NCI-H1092 (cell line): ENCODE measurements at places on chromosomes 1 and 21.

GRCh38 chr1:180188091-180188506, 33.4 kb downstream of the QSOX1 start:
- DNase-seq, result peak; percentile 41

DNA sequence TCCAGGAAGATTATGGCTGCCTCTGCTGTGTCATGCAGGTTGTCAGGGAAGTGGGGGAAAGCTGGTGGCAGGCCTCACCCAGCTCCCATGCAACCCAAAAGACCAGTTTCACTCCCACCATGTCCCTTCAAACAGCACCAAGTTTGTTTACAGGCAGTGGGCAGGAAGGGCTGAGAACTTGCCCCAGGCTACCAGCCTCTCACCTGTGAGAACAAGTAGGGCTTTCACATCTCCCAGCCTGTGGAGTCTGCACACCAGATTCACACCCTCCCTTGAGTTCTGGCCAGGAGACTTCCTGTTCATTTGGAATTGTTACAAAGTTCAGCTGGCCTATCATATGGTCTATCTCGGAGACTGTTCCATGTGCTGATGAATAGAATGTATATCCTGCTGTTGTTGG, 27.8 kb downstream of the RPAP2 start:
- DNase-seq, result no peak

GRCh38 chr1:200890027-200890426, 4.7 kb upstream of the INAVA start:
- DNase-seq, result no peak

GRCh38 chr21:24375201-24375600, 1232.1 kb downstream of the MRPL39 start:
- DNase-seq, result no peak

GRCh38 chr1:172397221-172397620, 23.3 kb upstream of the C1orf105 start:
- DNase-seq, result no peak

DNA sequence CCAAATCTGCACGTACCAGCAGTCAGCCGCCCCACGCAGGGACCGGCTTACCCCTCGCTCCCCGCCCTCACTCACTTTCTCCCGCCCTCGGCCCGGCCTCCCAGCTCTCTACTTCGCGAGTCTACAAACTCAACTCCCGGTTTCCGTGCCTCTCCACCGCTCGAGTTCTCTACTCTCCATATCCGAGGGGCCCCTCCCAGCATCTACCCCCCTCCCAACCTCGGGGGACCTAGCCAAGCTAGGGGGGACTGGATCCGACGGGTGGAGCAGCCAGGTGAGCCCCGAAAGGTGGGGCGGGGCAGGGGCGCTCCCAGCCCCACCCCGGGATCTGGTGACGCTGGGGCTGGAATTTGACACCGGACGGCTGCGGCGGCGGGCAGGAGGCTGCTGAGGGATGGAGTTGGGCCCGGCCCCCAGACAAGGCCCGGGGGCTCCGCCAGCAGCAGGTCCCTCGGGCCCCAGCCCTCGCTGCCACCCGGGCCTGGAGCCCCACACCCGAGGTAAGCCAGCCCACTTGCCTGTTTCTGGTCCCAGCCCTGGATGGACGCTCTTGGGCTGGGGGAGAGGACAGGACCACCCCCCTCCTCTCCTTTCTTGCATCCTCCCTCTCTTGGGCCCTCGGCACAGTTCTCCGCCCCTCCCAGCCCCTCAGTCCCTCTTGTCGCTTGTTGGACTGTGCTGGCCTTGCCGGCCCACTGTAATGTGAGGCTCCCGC, at the start of gene ARTN:
TSS of gene ARTN (plus strand) at position 416 of the 715 bp plus-strand sequence. CDS start 1,856 bp downstream, outside the sequence.
- DNase-seq, result peak; percentile 13

GRCh38 chr1:33740040-33740744, 123.7 kb upstream of the HMGB4 start:
- DNase-seq, result no peak

GRCh38 chr1:236882678-236883077, 87.6 kb downstream of the MTR start:
- no peak for DNase-seq

- DNase-seq, result no peak
Measured at GRCh38 chr1:88472714-88473113, 211.4 kb upstream of the PKN2 start.

DNA sequence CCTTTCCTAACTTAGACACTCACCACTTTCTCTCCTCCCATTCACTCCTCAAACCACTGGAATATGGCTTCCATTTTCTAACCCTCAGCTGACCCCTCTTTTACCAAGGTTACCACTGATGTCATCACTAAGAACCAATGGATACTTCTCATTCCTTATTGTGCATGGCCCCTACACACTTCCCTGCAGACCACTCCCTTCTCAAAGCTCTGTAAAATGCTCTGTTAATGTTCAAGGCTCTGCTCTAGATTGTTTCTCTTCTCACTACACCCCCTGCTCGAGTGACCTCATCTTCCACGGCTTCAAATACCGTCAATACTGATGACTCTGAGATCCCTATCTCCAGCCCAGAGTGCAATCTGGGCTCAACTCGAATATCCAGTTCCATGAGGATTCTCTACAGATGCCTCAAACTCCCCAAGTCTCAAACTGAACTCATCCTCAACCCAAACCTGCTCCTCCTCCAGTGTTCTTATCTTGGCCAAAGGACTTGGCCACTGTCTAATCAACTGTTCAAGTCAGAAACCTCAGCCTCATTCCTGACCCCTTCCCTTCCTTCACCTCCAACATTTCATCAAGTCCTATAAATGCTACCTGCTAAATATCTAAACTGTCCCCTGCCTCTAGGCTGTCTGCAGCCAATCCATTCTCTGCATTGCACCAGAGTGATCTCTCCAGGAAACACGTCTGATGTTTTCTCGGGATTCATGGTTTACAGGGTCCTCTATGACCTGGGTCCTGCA, 41.3 kb upstream of the BMP8B start:
- DNase-seq, result no peak

DNA sequence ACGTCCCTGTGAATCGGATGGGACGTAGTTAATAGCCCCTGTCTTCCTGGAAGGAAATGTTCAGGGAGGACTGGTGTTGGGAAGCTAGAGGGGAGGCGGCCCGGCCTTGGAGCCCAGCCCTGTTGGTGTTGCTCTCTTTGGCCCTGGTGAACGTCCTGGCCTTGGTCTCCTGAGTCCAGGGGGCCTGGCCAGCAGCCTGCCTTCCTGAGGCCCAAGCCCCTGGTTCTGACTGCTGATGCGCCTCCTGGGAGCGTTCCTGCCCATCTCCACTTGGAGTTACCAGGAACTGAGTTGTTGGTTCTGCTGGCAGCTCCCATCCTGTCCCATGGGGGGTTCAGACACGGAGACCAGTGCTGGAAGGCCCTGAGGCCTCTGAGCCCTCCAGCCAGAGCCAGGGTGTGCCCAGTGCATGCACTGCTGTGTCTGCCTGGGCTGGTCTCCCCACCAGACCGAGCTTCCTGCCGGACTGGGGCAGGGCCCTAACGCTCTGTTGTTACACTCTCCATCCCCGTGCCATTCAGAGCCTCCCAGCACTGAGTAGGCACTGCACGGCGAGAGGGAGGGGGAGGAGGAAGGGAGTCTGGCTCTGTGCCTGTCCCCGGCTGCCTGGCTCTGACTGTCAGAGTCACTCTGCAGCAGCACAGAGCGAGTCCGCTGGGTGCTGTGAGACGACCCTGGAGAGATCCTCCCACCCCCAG, 382.5 kb upstream of the VAMP3 start:
- DNase-seq, result peak; percentile 45

DNA sequence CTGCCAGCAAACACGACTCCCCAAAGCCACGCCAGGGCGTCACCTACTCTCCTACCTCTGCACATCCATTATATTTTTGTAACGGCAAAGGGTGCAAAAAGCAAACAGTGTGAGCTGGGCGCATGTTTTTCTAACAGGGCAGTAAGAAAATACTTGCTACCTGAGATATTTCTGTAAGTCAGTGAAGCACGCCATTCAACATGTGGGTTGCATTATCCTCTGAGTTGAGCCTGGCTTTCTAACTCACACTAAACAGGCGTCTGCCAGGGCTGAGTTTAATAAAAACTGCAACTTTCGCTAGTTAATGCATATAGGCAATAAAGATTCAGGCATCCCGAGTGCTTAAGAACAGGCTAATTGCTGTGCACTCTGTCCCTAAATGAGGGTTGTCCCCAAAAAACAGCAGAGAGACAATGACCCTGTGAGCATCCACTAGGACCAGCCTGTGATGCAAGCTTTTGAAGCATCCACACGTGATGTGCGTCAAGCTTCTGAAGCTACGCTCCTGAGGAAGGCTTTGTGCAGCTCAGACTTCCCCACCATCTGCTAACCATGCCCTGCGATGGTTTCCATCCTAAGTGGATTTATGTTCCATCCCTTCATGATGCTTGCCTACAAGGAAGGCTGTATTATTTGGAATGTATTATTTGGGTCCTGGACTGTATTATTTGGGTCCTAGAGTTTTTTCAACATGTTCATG, 70.0 kb upstream of the SIM2 start:
- no peak for DNase-seq

DNA sequence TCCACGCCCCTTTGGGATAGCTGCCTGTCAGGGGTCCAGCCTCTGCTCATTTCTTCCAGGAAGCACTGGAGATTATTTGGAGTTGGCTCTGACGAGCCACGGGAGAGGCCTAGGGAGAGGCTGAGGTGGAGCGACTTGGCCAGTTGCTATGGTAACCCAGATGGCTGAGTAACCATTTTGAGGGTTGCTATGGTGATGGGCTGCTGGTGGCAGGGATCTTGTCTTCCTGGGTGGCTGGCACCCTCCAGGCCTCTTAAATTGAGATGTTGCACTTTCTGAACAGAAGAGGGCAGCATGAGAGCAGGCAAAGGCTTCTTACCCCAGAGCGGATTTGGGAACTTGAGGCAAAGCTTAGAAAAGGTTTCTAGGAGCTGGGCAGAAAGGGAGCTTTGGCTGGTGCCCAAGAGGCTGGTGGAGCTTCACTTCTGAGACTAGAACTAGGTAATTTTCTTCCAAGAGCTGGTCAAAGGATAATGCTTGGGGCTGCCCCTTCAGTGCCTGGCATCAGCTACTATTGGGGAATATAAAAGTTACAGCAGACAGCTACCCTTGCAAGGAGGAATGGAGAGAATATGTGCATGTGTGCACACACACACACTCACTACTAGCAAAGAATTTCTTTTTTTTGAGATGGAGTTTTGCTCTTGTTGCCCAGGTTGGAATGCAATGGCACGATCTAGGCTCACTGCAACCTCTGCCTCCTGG, 72.5 kb downstream of the NDUFS5 start:
- DNase-seq, result peak; percentile 98

- DNase-seq, result no peak
Measured at GRCh38 chr1:92125204-92125603, 45.1 kb downstream of the BTBD8 start.

GRCh38 chr1:92536211-92536979, 49.7 kb upstream of the GFI1 start:
- DNase-seq, result no peak

DNA sequence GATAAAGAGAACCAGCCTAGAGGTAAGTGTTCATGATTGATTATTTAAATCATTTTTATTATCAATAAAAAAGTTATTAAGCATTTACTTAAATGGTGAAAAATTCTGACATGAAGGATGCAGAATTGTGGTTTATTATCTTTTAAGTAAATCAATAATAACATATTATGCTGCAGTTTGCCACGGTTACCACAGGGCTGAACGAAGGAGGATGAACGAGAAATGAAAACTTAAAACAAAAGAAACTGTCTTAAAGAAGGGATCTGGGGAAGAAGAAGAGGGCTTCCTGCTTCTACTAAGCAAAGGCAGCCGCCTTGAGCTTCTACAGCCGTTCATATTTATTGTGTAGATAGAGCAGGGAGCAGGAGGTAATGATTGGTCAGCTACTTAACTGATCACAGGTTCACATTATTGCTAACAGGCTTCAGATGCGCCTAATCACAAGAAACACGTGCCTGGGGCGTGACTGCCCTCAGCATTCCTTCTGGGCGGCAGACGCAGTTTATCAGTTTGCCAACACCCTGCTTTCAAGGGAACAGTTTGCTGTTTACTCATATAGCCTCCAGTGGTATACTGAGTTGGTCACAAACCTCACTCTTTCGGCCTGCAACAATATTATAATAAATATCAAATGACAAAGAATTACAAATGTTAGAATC, 5.8 kb upstream of the FNBP1L start:
- no peak for DNase-seq

DNA sequence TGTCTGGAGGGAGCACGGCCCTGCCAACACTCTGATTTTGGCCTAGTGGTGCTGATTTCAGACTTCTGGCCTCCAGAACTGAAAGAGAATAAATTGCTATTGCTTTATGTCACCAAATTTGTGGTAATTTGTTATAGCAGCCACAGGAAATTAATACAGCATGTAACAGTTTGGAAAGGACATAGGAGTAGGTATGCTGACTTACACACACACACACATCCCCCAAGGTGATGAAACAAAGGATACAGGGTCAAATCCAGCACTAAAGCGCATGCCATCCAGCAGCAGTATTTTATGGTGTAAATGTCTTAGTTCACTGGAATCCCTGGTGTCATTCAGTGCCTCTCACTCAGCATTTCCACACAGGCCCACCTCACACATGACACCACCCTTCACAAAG, 72.2 kb upstream of the MAN1A2 start:
- DNase-seq, result no peak
